Cortex of kidney (tissue), 1 donor: ENCODE measurements at places on chromosomes 1 and 21.

DNA sequence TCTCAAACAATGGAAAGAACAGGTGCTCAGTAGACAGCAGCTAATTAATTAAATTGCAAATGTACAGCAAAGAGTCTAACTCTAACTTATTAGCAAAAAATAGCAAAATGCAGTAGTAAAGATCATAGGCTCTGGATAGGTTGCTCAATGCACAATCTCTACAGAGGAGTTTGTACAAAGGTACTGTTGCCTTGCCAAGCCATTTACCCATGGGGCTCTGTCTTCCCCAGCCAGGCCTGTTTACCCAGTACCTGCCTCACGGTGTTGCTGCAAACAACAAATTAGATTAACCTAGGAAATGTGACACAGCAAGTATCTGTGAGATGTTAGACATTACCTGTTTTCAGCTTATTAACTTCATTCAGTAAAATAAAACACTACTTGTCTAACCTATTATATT, 222.0 kb downstream of the DENND1B start:
- DNase-seq, result no peak

DNA sequence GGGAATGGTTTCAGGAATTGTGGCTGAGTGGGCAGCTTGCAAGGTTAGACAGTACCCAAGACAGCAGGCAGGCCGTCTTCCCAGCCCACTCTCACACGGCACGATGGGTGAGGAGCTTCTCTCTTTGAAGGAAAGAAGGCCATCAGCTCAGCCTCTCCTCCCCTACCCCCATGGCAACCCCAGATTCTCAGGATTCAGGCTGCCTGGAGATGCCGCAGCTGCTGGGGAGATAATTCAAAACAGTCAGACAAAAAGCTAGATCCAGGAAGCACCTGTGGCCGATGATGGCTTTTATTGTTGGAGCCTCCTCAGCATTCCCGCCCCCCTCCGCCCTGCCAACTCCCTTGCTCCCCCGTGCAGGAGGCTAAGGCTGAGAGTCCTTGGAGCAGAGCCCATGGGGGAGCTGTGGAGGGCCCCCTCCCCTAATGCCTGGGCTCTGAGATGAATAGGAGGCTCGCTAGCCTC, 220.5 kb downstream of the TRABD2B start:
- DNase-seq, result no peak

- DNase-seq, result no peak
Measured at GRCh38 chr21:30349572-30349971, 1.2 kb upstream of the KRTAP23-1 start.

GRCh38 chr1:35894183-35894582, 11.2 kb downstream of the AGO1 start:
- DNase-seq, result no peak

GRCh38 chr1:212686591-212686990, 13.0 kb downstream of the BATF3 start:
- DNase-seq, result no peak

GRCh38 chr21:14538483-14538882, 7.6 kb downstream of the SAMSN1 start:
- no peak for DNase-seq

DNA sequence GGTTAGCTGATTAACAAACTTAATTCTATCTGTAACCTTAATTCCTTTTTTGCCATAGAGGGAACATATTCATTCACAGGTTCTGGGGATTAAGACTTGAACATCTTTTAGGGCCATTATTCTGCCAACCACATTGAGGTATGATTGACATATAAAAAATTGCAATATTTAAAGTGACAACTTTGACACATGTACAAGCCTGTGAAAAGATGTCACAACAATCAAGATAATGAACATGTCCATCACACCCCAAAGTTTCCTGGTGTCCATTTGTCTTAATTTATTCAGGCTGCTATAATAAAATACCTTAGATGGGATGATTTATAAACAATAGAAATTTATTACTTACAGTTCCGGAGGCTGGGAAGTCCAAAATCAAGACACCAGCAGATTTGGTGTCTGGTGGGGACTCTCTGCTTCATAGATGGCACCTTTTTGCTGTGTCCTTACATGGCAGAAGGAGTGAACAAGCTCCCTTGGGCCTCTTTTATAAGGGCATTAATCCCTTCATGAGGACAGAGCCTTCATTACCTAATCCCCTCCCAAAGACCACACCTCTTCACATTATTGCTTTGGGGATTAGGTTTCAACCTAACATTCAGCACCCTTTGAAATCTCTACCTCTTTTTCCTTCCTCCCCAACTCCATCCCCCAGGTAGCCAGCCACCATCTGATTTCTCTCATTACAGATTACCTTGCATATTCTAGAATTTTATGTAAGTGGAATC, 33.0 kb upstream of the TP53BP2 start:
- DNase-seq, result no peak

GRCh38 chr1:211738691-211739301, 63.4 kb upstream of the NEK2 start:
- DNase-seq, result no peak

DNA sequence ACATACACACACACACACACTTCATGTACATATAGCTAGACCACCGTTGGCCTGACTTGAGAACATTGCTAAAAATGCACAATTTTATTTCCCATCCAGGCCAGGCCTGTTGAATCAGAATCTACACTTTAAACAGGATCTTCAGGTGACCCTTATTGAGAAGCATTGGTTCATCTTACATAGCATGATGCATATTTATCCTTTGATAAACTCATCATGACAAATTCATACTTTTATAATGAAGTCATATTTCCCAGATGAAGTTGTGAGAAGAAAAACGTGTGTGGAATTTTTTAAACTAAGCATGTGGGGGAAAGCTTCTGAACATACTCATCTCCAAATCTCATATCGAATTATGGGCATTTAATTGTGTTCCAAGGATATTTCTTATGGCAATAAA, 877.7 kb downstream of the MRPL39 start:
- DNase-seq, result no peak

GRCh38 chr1:164830628-164831027, 271.6 kb downstream of the PBX1 start:
- no peak for DNase-seq

- no peak for DNase-seq
Measured at GRCh38 chr1:38326856-38327255, 280.3 kb upstream of the POU3F1 start.

- no peak for DNase-seq
Measured at GRCh38 chr1:36136535-36136934, 11.5 kb upstream of the COL8A2 start.

DNA sequence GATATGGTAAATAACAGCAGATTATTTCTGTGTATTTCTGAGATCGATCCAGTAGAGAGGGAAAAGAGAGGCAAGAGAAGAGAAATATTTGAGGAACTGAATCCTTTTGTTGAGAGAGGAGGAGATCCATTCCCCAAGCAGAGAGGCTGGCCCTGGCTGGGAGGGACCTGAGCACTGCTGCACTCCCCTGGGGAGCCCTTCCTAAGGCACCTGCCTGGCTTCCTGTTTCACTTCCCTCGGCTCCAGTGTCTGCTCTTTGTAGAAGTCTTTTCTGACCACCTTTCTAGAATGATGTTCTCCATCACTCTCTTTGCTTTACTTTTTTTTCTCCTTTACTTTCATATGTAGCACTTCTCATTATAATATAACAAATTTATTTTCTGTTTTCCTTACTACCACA, 42.3 kb upstream of the SLC6A9 start:
- DNase-seq, result no peak

GRCh38 chr1:107936498-107937481, 28.2 kb downstream of the VAV3 start:
- DNase-seq, result no peak

DNA sequence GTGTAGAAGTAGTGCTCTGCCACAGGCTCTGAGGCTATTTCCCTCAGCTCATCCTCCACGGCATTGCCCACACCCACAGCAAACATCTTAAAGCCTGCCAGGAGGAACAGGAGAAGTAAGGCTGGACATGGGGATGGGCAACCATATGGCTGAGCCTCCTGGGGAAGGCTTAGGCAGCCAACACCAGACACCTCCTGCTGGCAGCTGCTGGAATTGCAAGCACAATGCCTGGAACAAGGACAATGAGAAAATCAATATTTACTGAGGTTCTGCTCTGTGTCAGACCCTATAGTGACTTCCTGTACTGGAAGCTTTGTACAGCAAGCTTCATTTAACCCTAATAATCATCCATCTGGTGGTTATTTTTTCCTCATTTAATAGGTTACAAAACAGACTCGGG, 8.2 kb downstream of the MATN1 start:
- no peak for DNase-seq
